ENCODE measurements at places on chromosomes 3 and 15.
A peak's percentile ranks its signal among the peaks of the same experiment; 100 is the strongest.

DNA sequence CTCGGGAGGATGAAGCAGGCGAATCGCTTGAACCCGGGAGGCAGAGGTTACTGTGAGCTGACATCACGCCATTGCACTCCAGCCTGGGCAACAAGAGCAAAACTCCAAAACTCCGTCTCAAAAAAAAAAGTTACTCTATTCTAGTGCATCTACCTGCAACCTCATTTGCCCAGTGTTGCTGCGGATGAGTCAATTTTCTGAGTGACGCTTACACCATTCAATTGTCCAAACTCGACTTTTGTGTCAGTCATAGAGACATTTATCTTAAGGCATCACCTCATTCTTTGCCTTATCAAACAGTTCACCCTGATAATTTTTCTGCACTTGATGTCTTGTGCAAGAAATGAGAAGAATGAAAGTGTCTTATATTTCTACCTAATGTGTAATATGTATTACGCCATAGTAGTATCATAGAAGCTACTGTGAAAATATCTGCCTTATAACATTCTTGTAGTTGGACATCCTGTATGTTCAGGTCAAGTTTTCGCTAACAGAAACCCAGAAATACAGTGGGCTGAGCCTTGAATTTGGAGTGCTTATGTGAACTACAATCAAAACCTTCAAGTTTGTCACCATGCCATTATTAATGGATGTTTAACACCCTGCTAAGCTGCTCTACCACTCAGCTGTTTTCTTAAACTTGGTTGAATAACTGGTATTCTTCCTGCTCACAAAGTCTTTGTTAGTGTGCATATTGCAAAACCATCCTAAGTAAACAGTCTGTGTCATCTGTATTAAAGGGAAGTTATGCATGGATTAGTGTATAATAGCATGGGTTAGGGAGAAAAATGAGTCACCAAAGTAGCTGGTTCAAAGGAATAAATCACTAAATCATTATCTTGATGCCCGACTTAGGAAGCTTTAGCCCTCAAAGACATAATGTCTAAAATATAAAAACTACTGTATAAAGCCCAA, 531.0 kb upstream of the NR2F2 start:
- DNase-seq: no peak

DNA sequence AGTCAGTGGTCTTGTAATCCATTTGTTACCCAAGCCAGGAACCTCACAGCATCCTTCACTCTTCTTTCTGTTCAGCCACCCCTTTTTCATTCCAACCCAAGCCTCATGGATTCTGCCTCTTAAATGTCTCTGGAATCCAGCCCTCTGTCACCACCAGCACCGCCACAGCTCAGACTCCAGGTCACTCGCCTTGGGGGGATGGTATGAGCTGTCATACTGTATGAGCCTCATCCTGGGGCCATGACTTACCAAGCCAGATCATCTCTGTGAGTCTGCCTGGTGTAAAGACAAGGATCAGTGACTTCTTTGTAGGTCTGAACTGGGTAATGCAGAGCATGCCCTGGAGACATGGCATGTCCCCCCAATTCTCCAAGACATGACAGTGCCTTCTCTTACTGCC, 79.6 kb downstream of the PGPEP1L start:
- DNase-seq: peak; percentile 17

DNA sequence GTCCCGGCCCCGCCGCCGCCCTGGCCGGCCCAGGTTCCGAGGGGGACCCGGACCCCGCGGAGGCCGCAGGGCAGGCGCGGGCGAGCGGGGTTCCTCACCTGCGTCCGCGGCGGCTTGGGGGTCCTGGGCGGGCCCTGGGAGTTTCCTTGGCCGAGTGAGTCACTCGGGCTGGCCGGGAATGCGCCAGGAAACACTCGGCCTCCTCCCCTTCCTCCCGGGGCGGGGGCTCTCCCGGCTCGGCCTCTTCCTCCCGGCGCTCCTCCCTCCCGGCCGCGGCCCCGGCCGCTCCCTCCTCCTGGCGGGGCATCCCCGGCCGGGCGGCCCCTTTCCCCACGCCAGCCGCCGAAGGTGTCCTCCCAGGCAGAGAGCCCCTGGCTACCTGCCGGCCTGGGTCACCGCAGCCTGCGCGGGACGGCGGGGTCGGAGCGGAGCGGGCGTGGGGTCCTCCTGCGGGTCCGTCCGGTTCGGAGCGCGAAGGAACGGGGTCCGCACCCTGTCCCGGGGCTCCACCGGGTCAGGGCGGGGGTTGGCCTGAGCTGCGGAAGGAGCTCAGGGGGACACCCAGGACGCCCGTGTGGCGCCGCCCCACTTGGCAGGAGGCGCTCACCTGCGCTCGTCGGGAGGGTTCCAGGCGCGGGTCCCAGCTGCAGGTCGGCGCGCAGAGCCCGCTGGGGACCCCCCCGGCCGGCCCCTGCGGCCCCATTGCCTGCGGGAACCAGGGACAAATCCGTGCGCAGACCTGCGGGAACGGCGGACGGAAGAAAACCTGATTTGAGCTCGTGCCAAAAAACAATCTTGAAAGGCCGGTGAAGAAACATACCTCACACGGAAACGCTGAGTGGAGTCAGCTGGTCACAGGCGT, at the start of gene CYFIP1:
CYFIP1 (minus strand) TSS at position 180 of the 862 bp plus-strand sequence. CDS start 33,083 bp downstream, outside the sequence.
- peak; percentile 77 for DNase-seq

- DNase-seq: no peak
Observed at GRCh38 chr3:97981886-97982285, 9.7 kb upstream of the RIOX2 start.

DNA sequence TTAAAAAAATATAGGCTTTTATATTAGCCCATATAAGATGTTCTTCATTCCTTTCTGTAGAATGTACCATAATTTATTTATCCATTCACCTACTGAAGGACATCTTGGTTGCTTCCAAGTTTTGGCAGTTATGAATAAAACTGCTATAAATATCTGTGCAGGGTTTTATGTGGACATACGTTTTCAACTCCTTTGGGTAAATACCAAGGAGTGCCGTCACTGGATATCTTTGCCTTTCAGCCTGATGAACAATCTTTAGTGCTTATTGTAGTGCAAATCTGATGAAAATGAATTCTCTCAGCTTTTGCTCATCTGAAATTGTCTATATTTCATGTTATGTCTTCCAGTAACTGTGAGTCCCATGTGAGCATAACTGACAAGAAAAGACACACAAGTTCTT, 26.6 kb upstream of the BLM start:
- DNase-seq: no peak

DNA sequence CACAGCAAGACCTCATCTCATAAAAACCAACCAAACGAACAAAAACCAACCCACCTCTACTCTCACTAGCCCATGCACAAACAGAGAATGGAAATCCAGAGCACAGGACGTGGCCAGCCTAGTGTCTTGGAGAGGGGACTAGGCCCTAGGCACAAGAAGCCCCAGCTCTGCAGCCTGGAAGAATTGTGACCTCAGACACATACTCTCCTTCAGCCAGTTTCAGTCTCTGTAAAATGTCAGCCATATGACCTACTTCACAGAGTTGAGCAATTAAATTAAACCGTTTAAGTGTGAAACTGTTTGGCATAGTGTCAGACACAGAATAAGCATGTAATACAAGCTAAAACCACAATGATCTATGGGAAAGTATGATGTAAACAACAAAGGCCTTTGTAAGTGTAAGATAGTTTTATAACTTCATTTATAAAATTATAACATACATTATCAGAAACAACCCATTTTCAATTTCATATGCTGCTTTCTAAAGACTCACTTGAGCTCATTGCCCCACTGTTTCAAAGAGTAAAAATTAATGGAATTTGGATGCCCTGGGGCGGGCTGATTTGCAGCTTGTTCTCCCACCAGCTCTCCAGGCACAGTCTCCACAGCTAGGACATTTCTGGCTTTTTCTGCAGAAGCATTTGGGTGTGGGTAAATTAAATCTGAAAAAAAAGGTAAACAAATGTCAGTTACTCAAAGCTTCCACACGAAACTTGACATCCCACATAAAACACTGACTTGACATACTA, 32.9 kb downstream of the TBC1D2B start:
- DNase-seq: no peak

DNA sequence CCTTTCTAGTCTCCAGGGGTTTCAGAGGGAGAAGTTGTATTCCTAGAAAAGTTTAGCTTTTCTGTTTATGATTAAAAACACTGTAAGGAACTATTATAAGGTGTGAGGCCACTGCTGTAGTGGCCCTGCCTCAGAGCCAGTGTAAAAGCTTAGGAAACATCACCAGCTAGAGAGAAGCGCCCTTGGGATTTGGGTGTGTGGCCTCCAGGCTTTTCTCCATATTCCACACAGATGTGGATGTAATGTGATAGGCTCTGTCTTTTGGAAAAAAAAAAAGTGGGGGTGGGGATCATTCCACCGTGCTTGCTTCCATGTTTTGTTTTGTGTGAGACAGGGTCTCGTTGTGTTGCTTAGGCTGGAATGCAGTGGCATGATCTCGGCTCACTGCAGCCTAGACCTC, 13.9 kb downstream of the SEC61A1 start:
- DNase-seq: no peak

GRCh38 chr3:69761896-69762767, 22.9 kb downstream of the MITF start:
- no peak for DNase-seq

DNA sequence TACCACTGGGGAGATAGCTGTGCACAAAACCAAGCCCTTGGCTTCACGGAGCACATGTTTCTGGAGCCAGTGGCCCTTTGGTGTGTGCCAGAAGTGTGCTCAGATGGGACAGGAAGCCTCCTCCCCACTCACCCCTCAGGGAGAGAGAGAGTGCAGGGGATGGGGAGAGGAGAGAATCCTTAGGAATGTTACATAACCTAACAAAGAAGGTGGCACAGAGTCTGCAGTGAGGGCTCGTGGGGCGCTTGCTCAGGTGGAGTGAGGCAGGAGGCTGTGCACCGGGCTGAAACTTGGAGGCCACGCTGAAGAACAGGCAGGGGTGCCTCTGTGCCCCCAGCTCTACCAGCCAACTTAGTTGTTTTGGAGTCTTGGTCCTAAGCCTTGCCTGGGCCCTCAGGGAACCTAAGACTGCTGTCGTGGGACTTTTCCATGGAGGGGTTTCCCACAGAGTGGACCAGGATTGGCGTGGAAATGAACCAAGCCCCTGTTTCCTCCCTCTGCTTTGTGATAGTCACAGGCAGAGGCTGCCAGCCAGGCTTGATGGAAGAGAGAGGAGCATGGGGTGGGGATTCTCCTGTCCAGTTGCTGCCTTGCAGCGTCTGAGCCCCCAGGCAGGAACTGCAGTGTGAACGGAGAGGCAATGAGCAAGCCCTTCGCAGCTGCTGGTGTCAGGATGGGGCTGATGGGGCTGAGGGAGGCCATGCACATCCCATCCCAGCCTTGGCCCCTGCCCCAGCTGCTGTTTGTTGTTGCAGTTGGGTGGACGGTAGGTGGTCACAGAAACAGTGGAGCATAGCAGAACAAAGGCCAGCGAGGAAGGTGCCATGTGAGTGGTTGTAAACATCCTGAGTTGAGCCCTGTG, 32.7 kb downstream of the PDIA5 start:
- peak; percentile 44 for DNase-seq

DNA sequence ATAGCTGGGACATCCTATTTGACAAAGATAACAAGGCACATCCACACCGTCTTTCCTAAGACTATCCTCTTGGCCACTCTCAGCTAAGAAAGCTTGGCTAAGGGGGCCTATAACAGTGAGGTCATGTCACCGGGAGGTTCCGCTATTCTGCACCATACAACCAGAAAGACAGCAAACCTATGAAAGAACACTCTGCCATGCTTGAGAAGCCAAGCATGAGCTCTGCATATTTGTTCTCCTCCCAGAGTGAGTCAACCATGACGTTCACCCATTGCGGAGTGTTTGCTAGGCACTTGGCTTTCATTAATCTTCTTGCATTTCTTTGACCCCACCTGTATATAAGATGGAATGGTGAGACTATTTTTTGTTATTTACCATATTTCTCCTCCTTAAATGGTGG, 141.2 kb downstream of the GMNC start:
- no peak for DNase-seq

DNA sequence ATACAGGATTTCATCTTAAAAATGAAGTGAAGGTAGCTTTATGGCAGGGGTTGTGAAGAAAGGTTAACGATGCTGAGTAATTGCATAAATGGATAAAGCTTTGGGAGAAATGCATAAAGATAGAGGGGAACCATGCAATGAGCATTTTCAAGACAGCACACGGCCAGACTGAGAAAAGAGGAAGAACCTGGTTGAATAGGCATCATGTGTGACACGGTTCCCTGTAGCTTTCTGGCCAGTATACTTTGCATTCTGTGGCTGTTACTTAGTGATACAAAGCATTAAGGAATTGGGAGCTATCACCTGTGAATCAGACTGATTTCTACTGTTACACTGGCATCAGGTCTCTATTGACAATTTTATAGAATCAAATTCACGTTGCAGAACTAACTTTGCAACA, 33.3 kb downstream of the NR2C2 start:
- DNase-seq: no peak

DNA sequence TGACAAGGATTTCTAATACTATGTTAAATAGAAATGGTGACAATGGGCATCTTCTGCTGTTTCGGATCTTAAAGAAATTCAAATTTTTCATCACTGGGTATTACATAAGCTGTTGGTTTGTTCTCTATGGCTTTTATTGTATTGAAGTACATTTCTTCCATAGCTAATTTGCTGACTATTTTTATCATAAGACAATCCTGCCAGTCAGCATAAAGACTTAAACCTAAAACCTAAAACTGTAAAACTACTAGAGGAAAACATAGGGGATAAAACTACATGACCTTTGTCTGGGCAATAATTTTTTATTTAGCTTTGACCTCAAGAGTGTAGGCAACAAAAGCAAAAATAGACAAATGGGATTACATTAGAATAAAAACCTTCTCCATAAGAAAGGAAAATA, 1017.4 kb downstream of the SI start:
- DNase-seq: no peak

GRCh38 chr15:99305761-99306505, 54.7 kb downstream of the LRRC28 start:
- DNase-seq: no peak

DNA sequence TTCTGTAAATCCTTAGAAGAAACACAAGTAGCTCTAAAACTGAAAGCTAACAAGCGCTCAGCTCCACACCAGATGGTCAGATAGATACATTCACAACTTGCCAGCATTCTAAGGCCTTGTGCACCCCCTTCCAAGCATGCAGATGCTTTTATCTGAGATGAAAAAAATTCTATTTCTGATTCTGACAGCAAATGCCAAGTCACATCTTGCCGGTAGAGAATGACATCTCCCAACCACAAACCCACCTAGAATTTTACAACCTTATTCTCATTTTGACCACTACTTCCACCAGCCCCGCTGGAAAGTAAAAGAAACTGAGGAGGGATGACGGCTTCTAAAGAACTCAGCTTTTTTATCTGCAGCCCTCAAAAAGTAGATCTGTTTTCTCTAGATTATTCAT, 57.7 kb downstream of the SUMF1 start:
- no peak for DNase-seq

DNA sequence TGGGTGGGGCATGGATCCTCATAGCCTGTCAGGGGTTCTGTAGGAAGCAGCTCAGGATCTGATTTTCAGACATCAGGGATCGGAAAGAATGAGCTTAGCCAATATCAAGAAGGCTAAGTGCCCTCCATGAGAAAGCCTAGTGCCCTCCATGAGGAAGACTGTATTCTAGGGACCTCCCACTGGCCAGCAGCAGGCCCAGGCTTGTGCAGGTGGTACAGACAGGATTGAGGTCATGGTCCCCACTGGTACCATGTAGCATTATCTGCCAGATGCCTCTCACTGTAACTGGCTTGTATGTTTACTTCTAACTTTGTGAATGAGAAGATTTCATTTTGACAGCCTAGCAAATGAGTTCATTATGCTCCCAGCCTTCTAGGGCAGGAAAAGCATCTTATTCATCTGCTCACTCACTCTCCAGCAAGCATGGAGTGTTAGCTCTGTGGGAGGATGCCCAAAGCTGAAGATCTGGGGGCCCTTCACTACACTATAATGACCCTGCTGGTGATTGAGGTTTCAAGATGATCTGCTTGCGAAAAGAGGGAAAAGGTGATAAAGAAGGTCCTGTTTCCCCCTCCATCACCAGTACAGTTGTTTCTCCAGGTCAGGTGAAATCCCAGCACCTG, 7.5 kb downstream of the EPHB1 start:
- DNase-seq: no peak
